ENCODE measurements at places on chromosomes 7 and 10. TPM values are rescaled to one million over a fixed set of nuclear protein-coding genes. Genes with fewer than 3 reads are reported as not detected.

PLAU gene
- 137 TPM for total RNA-seq

XRCC2 gene
- total RNA-seq = 4.6 TPM

LRRC18 gene
- total RNA-seq = not detected

AP5Z1 gene
- 76.0 TPM for total RNA-seq

UBE2D4 gene
- 11.6 TPM for total RNA-seq

ERVW-1 gene
- not detected for total RNA-seq

NACAD gene
- total RNA-seq = 7.9 TPM
